Activated CD4-positive, alpha-beta T cell treated with anti-CD3 and anti-CD28 coated beads for 36 hours (primary cell): ENCODE measurements at places on chromosomes 11 and 22. TPM values are rescaled to one million over a fixed set of nuclear protein-coding genes. Genes with fewer than 3 reads are reported as not detected.

The CCDC188 gene
- not detected for total RNA-seq

The ASPHD2 gene
- 10.5 TPM for total RNA-seq

The LMNTD2 gene
- 2.7 TPM for total RNA-seq

GRCh38 chr11:115922876-115923275 is 418.7 kb upstream of the CADM1 start:
- DNase-seq = no peak

DNA sequence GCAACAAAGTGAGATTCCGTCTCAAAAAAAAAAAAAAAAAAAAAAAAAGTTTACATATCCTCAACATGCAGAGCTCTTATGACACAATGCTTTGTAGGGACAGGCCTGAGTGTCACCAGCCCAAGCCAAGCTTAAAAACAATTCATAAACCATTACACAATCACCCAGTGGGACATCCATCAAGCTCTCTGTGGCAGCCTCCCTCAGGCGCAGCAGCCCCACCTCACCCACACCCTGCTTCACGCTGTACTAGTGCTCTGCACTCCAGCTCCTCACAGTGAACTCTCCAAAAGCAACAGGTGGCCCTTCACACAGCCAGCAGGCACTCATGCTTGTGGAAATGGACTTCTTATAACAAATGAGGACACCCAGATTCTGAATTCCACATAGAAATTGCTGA is 3.5 kb upstream of the FOXRED2 start:
- DNase-seq = no peak

- DNase-seq = no peak
Measured at GRCh38 chr11:34343153-34343552, 14.7 kb downstream of the ABTB2 start.

DNA sequence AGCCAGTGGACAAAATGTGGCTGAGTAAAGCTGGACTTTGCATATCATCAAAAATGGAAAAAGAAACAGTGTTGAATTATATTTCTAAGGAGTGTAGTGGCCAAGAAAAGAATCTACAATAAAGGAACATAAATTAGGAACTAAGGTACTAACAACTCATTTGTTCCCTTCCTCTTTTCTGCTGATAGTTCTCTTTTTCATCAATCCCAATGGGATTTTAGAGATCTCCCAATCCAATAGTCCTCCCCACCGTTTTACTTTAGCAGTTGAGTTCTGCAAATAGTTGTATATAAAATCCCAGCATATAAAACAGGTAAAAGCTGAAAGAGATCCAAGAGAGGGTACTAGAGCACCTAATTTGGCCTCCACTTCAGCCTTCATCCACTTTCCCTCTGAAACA is 2.0 kb downstream of the PRCP start:
- no peak for DNase-seq

- no peak for DNase-seq
Measured at GRCh38 chr11:5345831-5346230, 2.5 kb upstream of the OR51B5 start.

DNA sequence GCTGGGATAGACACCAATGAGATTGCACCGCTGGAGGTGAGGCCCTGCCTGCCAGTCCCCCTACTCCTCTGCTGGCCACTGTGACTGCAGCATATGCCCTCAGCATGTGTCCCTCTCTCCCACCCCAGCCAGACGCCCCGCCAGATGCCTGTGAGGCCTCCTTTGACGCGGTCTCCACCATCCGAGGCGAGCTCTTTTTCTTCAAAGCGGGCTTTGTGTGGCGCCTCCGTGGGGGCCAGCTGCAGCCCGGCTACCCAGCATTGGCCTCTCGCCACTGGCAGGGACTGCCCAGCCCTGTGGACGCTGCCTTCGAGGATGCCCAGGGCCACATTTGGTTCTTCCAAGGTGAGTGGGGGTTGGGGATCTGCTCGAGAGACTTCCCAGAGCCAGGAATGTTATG is 5.7 kb upstream of the SMARCB1 start:
- DNase-seq = no peak

DNA sequence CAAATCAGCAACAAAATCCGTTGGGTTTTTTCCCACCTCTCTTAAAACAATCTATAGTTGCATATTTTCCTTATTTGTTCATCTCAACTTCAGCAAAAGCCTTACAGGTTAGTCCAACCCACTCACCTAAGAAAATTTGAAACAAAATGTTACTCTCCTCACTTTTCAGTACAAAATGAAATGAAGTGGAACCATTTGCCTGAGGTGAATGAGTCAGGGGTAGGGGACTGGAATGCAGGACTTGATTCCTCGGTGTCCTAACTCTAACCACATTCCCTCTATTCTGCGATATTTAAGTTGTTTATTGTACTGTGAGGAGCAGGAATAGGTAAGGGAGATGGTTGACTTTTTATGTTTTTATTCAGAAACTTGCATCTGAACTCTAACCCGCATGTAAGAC is 16.4 kb downstream of the ATP5MG start:
- DNase-seq = no peak

DNA sequence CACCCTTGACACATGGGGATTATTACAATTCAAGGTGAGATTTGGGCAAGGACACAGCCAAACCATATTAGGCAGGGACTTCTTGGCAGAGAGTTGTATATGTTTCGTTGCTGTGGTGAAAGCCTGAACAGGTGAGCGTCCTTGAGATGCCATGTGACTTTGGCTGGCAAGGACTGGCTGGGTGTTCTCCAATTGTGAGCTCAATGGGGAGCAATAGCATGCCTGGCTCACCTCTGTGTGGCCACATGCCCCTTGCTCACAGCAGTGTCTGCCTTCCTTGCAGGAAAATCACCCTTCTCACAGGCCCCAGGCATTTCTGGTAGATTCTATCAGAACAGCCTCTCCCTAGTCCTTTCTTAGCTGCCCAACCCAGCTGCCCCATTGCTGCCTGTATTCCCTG is 105.5 kb downstream of the PARVA start:
- DNase-seq = no peak

DNA sequence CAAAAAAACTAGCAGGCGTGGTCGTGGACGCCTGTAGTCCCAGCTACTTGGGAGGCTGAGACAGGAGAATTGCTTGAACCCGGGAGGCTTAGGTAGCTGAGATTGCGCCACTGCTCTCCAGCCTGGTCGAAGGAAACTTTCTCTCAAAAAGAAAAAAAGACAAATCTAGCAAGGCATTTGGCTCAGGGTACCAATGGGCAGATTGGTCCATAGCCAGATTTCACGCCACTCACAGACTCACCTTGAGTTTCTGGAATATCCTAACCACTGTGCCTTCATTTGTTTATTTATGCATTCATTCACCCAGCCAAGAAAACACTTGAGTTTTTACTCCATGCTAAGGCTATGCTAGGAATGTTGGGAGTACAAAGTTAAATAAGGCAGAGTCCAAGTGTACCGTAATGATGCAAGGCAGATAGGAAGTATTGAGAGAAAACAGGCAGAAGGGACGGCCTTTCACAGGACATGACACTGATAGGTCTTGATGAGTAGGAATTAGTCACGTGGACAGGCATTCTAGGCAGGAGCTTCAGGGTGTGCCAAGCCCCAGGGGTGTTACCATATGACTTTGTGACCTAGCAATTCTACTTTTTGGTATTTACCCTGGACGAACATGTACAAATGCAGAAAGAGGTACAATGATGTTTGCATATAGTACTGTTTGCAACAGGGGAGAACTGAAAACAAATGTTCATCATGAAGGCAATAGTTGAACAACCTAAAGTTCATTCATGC is 3.0 kb upstream of the PACSIN3 start:
- DNase-seq = no peak

DNA sequence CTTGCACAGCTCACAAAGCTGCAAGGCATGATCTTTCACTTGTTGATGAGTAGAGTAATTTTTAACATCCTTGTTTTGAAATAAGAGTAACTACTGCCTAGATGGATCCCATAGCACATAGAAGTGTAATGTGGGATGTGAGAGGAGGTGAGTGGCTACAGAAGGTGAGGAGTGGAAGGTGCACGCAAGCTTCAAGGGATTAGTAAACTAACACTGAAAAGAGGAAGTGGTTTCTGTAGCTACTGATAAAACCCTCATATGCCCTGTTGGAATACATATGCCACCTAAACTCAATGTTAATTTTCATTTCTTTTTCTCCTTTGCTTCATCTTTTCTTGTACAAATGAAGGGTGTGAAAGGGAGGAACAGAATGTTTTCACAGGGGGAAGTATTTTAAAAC is 22.0 kb upstream of the CTSC start:
- peak; percentile 16 for DNase-seq

GRCh38 chr11:17718510-17718962 is 835 bp upstream of the MYOD1 start:
- no peak for DNase-seq

GRCh38 chr11:123374622-123374968 is 55.5 kb upstream of the GRAMD1B start:
- DNase-seq = no peak

DNA sequence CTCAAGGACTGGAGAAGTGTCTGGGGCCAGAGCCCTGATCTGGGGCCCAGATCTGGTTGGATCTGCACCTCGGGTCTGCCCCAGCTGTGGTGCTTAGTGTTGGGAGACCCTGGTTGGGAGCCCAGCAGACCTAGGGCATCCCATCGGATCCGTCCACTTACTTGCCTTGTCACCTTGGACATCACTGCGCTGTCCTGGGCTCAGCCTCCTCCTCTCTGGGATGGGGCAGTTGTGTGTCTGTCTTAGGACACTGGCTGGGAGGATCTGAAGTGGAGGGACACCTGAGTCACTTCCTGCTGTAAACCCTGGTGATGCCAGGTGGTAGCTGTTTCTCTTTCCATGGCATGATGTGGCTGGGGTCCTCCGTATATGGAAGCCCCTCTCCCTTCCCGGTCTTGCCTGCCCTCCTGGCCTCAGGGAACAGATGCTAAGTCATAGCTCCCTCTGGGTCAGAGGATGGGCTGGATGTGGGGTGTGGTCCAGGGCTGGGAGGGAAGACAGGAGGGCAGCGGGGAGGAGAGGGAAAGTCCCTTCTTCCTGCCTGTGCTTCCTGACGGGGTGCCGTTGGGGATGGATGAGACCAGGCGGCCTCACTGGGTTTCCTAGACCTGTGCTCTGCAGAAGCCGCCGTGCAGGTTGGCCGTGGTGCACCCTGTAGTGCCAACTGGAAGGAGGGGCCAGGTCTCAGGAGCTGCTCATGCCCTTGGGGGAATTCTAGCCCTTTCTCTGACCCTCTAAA is 12.1 kb upstream of the OMP start:
- no peak for DNase-seq

GRCh38 chr22:35587447-35587870 is 29.7 kb downstream of the MB start:
- DNase-seq = no peak
